ENCODE measurements at places on chromosomes 1 and 21.

- peak; percentile 60 for DNase-seq
These were observed 8.1 kb upstream of the TADA1 start for GRCh38 chr1:166884040-166884642.

GRCh38 chr1:41655632-41656031, 171.1 kb upstream of the EDN2 start:
- DNase-seq = no peak

DNA sequence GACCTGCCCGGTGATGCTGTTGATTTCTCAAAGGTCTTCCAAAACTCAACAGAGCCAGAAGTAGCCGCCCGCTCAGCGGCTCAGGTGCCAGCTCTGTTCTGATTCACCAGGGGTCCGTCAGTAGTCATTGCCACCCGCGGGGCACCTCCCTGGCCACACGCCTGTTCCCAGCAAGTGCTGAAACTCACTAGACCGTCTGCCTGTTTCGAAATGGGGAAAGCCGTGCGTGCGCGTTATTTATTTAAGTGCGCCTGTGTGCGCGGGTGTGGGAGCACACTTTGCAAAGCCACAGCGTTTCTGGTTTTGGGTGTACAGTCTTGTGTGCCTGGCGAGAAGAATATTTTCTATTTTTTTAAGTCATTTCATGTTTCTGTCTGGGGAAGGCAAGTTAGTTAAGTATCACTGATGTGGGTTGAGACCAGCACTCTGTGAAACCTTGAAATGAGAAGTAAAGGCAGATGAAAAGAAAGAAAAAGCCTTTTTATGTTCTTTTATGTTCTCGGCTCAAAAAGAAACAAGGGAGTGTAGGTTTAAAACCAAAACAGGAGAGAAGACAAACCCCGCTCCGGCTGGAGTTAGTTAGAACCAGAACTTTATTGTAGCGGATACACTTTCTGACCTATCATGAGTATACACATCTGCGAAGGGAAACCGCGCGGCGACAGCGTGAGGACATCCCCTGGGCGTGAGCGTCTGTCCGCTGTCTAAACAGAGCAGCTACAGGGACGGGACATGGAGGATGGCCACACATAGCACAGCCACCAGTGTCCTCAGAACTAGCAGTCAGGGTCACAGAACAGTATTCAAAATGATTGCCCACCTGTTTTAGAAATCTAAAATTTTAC, 77.1 kb downstream of the PIK3CD start:
- peak; percentile 83 for DNase-seq

DNA sequence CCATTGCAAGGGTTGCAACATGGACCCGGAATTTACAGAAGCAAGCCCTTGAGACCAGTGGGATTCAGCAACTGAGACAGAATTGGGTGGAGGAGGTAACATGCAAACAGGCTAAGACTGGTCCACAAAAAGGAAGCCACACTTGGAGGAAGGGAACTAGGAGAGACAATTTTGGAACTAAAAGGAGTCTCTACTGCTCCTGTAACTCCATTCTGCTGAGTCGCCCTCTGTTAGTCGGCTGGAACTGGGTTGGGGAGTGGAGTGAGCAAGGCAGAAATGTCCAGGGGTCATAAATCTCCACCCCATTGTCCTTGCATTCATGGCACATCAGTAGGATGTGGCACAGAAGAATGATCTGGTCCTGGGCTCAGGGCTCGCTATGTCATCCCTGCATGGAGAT, 5.1 kb downstream of the LAMB3 start:
- no peak for DNase-seq
